ENCODE measurements at places on chromosomes 3 and 15. TPM values are rescaled to one million over a fixed set of nuclear protein-coding genes. Genes with fewer than 3 reads are reported as not detected.

DNA sequence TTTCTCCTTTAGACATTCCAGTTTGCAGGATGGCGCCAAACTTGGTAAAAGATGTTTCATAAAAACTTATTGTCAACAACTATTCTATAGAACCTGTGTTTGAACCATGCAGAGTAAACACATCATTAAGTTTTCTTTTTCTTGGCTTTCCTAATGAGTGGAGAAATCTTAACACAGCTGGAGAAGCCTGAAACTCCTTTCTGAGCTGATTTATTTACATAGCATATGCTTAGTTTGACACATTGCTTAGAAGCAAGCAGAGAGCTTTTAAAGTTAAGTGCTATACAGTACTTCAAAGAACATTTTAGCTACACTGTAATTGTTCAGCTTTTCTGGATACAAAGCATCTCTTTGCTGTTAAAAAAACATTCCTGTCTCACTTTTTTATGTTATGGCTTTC is 61.0 kb upstream of the PAQR5 start:
- no peak for DNase-seq

DNA sequence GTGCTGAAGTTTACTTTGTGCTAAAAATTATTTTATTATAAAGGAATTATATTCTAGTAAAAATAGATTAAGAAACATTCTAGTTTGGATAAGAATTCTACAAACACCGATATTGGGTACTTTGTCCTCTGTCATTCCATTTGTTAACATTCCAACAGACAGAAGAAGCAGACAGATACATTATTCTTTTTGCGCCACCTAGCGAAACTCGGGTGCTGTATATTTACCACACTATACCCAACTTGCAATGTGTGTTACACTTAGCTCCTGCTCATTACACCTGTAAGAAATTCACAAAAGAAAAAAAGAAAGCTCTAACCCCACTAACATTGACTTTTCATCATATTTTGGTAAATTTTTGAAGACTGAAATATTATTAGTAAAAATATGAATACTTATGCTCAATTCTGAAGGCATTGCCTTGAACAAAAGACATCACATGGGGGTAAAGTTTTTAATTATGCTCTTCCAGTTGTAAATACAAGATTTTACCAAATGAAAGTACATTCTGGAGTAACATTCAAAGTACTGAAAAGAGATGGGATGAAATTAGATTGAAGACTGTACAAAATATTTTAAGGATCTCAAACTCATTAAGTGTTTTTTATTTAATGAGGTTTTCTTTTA is 136.5 kb upstream of the MLF1 start:
- DNase-seq, result no peak

Gene RBMS3
- total RNA-seq, result 0.57 TPM

- no peak for DNase-seq
These were observed 41.4 kb downstream of the PGPEP1L start for GRCh38 chr15:98966091-98966787.

DNA sequence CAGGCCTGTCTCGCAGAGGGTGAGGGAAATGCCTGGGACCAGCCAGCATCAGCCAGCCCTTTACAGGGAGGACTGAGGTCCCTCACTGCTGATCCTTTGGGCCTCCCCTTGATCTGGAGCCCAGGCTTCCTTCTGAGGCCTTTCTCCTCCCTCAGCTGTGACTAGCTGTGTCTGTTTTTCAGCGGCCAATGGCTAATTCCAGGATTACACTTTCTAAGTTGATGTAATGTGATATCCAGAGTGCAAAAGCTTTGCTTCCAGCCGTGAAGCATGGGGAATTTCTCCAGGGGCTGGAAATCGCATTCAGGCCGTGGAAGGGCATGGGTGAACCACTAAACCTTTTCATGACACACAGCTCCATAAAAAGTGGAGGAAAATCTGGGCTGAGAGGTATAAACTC is 157.6 kb downstream of the SHQ1 start:
- no peak for DNase-seq

DNA sequence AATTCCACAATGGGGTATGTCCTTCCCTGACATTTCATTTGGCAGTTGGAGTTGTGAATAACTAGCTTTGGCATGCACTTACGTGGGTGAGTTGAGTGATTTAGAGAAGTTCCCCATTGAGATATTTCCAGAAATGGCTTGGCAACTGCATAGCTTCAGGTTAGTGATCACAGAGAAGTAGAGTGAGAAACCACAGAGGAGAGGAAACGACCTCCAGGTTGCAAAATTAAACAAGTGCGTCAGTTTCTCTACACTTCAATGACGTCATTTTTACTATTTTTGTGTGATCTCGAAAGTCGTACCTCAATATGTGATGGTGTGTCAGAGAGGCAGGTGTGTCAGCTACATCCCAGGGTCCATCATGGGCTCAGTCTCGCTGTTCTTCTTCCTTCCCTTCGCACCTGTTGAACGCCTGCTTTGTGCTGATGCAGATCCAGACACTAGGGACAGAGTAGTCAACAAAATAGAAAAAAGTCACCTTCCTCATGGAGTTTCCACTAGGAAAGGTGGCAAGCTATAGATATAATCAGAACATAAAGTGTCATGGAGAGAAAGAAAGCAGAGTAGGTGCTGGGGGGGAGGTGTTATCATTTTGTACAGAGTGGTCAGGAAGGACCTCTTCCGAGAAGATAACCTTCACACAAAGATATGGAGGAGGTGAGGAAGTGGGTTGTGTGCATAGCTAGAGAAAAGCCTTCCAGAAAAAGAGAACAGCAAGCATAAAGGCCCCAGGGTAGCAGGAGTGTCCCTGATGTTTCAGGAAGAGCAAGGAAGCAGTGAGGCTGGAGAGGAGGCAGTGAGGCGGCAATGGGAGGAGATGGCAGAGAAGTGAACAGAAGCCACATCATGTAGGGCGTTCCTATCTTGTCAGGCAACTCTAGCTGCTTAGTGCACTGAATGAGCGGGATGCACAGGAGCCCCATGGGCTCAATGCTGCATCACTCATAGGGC is 75.6 kb downstream of the MCTP2 start:
- no peak for DNase-seq

- no peak for DNase-seq
These were observed 207.7 kb upstream of the TRIM42 start for GRCh38 chr3:140470211-140470610.

Measured in esophagus squamous epithelium (tissue), 5 donors.